ENCODE measurements at places on chromosomes 6 and 20. TPM values are rescaled to one million over a fixed set of nuclear protein-coding genes. Genes with fewer than 3 reads are reported as not detected.

- no peak for DNase-seq
These were observed 65.9 kb downstream of the CEBPB start for GRCh38 chr20:50256577-50256976.

DNA sequence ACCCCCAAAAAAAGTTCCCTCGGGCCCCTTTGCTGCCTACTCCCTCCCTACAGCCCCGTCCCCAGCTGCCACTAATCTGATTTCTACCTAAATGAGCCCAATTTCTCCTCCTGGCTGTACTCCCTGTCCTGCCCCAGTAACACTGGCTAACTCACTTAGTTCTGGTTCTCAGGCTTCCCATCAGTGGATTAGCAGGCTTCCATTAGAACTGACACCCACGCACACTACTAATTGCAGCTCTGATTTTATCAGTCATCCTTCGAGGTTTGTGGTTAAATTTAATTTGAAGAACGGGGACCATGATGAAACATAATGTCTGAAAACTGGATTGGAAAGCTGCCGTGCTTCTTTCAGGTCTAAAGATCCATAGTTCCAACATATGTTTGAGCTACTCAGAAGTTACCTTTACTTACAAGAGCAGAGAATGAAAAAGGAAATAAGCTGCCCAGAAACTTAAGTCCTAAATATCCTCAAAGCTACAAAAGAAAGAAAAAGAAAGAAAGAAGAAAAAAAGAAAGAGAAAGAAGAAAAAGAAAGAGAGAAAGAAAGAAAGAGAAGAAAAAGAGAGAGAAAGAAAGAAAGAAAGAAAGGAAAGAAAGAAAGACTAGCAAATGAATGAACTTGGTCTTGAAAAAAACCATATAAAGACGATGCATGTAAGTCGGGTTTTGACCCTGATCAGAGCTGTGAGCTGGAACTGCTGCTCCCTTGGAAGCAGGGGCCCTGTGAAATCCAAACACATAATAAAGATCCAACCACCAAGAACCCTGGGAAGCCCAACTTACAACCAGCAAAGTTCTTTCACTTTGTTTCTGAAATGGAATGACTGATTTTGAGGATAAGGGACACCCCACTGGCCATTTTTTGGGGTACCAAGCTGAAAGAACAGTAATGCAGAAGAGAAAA lies 51.7 kb downstream of the CNKSR3 start:
- no peak for DNase-seq

- no peak for DNase-seq
These were observed 159.2 kb upstream of the COL21A1 start for GRCh38 chr6:56406276-56407269.

Gene LY6G5C
- total RNA-seq: 0.30 TPM

Gene HDGFL1
- not detected for total RNA-seq

Gene RSPH9
- not detected for total RNA-seq

Gene TAP2
- total RNA-seq: 8.9 TPM

Gene ZNF341
- 0.64 TPM for total RNA-seq

- no peak for DNase-seq
These were observed 532 bp upstream of the SLC35F1 start for GRCh38 chr6:117906507-117906957.

Gene PDSS2
- total RNA-seq: 22.3 TPM

Gene UST
- total RNA-seq: 0.37 TPM
